Posterior vena cava (tissue), 2 donors: ENCODE measurements at places on chromosomes 2 and 18.

- DNase-seq = no peak
These were observed 114.3 kb upstream of the ARL4C start for GRCh38 chr2:234611209-234611608.

GRCh38 chr18:62900132-62900883 lies 185.0 kb downstream of the PHLPP1 start:
- no peak for DNase-seq

GRCh38 chr18:9454061-9454703 lies 21.1 kb upstream of the RALBP1 start:
- no peak for DNase-seq

DNA sequence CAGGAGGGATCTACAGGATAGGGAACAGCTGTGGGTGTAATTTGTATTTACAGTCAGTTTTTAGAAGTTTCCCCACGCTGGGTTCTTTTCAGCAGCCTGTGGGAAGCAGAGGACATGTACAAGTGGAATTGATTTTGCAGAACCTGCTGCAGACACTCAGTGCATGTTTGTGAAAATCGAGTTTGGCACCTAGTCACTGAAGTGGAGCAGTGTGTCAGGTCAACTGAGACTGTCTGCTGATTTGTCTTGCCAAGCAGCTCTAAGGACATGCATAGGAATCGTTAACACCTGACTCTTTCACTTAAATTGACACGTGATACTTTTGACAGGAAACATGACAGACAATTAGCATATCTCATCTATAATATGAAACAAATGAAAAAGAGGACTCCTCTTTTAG lies 416.6 kb downstream of the TMX3 start:
- DNase-seq = no peak

GRCh38 chr18:69636529-69637301 lies 236.0 kb downstream of the DOK6 start:
- DNase-seq = no peak

DNA sequence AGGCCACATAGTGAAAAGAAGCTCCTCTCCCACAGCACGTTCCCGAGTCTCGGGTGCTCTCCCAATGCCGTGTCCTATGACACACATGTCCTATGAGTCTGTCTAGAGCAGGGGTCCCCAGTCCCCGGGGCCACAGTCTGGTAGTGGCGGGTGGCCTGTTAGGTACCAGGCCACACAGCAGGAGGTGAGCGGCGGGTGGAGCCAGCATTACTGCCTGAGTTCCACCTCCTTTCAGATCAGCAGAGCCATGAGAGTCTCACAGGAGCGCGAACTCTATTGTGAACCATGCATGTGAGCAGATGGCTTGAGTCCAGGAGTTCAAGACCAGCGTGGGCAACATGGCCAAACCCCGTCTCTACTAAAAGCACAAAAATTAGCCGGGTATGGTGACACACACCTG lies 112.6 kb downstream of the ZBTB7C start:
- DNase-seq = peak; percentile 55

- peak; percentile 45 for DNase-seq
These were observed 7.0 kb downstream of the MLPH start for GRCh38 chr2:237494066-237494465.
